ENCODE measurements at places on chromosomes 7 and 10.
A peak's percentile ranks its signal among the peaks of the same experiment; 100 is the strongest.

DNA sequence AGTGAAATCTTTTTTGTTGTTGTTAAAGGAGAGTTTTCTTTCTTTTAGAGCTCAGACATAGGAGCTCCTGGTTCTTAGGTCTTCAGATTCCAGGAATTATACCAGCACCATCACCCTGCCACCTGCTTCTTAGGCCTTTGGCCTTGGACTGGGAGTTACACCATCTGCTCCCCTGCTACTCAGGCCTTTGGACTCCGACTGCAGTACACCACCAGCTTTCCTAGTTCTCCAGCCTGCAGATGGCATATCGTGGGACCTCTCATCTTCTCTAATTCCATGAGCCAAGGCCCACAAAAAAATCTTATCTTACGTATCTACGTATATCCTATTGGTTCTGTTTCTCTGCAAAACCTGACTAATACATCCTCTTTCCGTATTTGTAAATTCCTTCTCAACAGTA, 5.1 kb upstream of the TACC2 start:
- DNase-seq, result no peak

- no peak for DNase-seq
Measured at GRCh38 chr10:4459531-4459930, 366.5 kb upstream of the AKR1E2 start.

GRCh38 chr10:36880898-36881297, 244.5 kb upstream of the ANKRD30A start:
- peak; percentile 13 for DNase-seq

GRCh38 chr7:10266976-10267375, 706.7 kb upstream of the PHF14 start:
- no peak for DNase-seq

GRCh38 chr7:150735596-150736358, 1.4 kb upstream of the GIMAP5 start:
- no peak for DNase-seq

GRCh38 chr7:57305192-57305748, 144.7 kb upstream of the ZNF716 start:
- no peak for DNase-seq

DNA sequence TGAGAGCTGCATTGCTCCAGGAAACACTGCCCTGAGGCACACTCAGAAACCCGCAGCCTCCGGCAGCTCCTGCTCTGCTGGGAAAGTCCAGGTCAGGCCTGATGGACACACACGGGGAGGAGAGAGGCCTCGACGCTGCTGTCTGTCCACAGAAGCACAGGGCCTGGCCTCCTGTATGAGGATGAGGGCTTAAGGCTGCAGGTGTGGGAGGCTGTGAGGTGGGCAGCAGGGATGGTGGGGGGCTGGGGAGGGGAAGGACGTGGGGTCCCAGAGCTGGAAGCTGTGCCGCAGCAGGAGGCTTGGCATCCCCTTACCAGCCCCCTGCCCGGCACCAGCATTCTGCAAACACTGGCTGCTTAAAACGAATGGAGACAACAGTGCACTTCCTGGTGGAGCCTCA, 186.2 kb downstream of the DNAJB6 start:
- no peak for DNase-seq

All from NCI-H2171 treated with DMSO at 0.1 percent for 48 hours (cell line).